Esophagus squamous epithelium (tissue), 5 donors: ENCODE measurements at places on chromosomes 7 and 10.

DNA sequence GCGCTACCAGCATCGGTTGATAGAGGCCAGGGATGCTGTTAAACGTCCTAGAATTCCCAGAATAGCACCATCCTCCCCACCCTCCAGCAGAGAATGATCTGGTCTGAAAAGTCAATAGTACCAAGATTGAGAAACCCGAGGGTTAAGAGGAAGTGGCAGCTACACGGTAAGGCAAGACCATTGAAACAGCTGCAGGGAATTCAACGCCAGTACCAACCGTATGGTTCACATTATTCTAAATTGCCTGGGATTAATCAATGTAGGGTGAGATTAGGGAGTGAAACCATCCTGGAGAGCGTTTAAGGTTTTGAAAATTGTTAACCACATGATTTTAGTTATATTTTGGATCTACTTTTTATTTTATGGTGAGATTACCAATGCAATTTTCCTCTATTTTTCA is 352.2 kb downstream of the PRPF18 start:
- no peak for DNase-seq

DNA sequence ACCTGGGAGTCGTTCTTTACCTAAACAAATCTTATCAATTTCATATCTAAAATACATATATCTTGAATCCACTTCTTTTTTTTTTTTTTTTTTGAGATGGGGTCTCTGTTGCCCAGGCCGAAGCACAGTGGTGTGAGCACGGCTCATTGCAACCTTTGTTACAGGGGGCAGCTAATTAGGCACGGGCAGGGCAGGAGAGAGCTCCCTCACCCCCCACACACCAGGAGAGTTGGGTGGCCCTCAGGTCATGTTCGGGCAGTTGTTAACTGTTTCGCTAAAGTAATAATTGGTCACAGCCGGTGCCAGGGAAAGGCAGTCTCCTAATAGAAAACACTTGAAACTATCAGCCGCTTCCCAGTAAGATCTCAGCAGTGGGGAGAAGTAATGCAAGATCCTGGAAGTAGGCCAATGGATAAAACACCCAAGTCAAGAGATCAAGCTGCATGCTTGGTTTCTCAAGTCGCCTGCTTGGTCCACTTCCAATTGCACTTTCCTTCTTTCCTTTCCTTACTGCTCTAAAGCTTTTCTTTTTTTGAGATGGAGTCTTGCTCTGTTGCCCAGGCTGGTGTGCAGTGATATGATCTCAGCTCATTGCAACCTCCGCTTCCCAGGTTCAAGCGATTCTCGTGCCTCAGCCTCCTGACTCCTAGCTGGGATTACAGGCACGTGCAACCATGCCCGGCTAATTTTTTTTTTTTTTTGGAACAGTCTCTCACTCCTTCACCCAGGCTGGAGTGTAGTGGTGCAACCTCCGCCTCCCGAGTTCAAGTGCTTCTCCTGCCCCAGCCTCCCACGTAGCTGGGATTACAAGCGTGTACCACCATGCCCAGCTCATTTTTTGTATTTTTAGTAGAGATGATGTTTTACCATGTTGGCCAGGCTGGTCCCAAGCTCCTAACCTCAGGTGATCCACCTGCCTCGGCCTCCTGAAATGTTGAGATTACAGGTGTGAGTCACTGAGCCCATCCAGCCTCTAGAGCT is 21.3 kb upstream of the EFCAB10 start:
- DNase-seq = no peak

DNA sequence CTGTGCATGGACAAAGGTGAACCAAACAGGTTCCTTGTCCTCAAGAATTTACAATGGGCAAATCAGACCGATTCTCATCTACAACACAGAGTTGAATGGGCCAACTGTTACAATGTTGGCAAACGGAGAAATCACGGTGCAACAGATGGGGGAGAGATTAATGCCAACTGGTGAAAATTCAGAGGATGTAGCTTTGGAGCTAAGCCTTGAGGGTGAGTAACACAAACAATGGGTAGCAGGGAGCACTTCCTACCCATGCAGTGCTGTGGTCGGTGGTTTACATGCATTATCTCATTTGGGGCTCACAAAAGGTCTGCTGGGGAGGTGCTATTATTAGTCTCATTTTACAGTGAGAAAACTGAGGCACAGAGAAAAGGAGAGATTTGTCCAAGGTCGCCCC is 902 bp upstream of the NFE2L3 start:
- DNase-seq = no peak

DNA sequence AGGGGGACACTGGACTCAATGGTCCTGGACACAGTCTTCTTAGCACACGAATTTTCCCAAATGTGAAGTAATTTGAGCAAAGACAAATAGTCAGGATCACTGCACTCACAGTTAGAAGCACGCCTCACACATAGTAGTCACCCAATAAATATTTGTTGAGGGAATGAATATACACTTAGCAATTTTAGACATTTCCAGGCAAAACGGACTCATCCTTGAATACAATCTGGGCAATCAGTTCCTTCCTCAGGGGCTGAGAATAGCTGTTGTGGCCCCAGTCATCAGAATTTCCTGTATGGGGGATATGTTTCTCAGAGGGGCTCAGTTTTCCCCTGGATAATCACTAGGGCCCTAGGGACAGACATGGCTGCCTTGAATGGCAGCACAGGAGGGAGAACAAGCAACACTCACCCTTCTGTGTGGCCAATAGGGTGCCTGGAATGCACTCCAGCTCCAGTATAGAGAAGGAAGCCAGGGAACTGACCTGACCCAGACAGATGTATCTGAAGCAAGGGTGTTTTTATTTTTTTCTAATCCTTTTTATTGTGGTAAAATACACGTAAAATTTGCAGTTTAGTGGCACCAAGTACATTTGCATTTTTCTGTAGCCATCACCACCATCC is 282.7 kb upstream of the ZNF32 start:
- no peak for DNase-seq

GRCh38 chr7:74293577-74293908 is 4.3 kb downstream of the CLIP2 start:
- no peak for DNase-seq

GRCh38 chr7:157409149-157409752 is 72.4 kb downstream of the DNAJB6 start:
- DNase-seq = no peak

- no peak for DNase-seq
Observed at GRCh38 chr10:27447540-27447939, 56.6 kb upstream of the RAB18 start.

- no peak for DNase-seq
Observed at GRCh38 chr7:27846388-27846787, 106.4 kb downstream of the TAX1BP1 start.

- DNase-seq = no peak
Observed at GRCh38 chr7:41709621-41710020, 6.7 kb upstream of the INHBA start.

- DNase-seq = no peak
Observed at GRCh38 chr7:94301024-94301586, 93.6 kb upstream of the COL1A2 start.

- no peak for DNase-seq
Observed at GRCh38 chr10:122132882-122133565, 138.1 kb upstream of the BTBD16 start.

DNA sequence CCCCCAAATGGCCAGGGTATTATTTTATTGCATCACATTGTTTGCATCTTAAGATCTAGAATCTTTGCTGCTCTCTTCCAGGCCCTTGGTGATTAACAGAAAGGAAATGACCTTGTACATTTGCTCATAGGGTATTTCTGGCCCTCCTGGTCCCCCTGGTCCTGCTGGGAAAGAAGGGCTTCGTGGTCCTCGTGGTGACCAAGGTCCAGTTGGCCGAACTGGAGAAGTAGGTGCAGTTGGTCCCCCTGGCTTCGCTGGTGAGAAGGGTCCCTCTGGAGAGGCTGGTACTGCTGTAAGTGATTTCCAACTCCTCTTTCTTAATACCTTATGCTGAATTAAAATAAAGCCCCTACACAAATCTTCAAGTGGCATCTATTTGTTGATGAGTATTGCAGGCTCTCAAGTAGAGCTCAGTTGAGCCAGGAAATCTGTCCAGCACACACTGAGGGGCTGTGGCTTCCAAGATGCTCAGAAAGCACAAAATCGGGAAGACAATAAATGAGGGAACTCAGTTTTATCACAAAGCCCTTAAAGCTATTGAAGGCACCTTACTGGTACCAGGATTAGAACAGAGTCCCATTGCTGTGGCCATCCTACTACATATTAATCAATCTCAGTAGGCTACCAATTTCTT is 28.2 kb downstream of the COL1A2 start:
- DNase-seq = no peak

GRCh38 chr10:43160046-43160920 is 22.0 kb downstream of the CSGALNACT2 start:
- no peak for DNase-seq

GRCh38 chr7:148715027-148715426 is 16.3 kb downstream of the CUL1 start:
- no peak for DNase-seq

- no peak for DNase-seq
Observed at GRCh38 chr10:21702633-21703111, 168.6 kb downstream of the MLLT10 start.

DNA sequence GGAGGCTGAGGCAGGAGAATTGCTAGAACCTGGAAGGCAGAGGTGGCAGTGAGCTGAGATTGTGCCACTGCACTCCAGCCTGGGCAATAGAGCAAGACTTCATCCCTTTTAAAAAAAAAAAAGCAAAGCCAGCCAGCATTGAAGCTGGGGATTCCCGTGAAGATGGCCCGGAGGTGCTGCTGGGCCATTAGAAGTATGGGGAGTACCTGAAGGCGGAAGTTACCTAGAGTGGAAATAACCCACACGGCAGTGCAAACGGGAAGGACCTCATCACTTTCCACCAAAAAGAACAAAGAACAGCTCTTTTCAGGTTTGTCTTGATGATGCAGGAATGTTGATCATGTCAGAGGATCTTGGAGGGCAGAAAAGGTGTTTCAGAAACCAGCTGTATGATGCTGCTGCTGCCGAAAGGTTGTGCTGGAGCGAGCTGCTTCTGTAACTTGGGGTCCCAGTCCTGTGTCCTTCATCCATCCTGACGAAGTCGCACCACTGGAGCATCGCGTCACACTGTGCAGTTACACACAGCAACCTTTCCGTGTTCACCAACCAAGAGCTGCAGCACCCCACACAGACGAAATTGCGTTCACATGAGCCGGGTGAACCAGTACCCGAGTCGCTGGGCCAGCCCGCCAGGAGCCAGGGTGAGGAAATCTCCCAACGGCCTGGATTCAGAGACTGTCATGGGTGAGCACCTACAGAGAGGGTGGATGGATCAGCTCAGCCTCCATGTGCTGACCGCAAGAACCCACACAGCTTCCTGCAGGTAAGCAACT is 8.2 kb downstream of the ZFAND2A start:
- DNase-seq = no peak

DNA sequence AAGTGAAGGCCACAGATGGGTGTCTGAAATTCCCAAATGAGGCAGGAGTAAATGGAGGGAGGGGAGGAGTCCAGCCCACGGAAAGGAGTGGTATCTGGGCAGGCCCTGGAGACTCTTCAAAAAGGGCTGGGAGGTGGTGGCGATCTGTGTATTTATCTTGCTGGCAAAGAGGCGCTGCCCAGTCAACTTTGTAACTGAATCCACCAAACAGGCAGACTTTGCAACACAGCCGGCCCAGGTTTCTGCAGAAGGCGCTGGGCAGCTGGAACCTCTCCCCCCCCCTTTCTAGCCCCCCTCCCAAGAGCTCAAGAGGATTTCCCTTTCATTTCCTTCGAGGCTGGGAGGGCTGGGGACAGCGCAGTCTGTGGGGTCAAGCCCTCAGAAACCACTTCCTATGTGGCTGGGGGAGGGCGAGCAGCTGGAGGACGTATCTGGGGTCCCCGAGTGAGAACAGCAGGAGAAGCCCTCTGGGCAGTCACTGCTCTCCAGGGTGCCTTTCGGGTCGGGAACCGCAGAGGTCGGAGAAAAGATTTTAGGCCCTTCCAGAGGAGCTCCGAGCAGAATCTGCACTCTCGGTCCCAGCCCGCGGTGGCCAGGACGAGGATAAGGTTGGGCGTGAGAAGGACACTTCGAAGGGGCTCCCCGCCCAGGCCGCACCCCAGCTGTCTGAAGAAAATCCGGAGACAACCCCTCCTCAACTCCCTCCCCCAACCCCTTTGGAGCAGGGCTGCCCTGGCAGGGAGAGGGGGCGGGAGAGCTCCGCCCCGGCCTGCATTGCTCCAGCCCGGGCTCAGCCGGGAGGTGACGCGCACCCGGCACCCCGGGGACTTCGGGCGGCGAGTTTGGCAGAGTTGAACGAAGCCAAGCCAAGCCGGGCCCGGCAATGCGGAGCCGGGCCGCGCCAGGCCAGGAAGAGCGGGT is 965 bp downstream of the ZCCHC24 start:
- DNase-seq = no peak

- DNase-seq = no peak
Observed at GRCh38 chr7:143492043-143492471, 14.4 kb downstream of the TAS2R41 start.
